ENCODE measurements at places on chromosomes 7 and 10. TPM values are rescaled to one million over a fixed set of nuclear protein-coding genes. Genes with fewer than 3 reads are reported as not detected.

KIF11 gene
- total RNA-seq, result 5.7 TPM

GRCh38 chr7:151104411-151105235, 18.3 kb downstream of the AGAP3 start:
- no peak for DNase-seq

DNA sequence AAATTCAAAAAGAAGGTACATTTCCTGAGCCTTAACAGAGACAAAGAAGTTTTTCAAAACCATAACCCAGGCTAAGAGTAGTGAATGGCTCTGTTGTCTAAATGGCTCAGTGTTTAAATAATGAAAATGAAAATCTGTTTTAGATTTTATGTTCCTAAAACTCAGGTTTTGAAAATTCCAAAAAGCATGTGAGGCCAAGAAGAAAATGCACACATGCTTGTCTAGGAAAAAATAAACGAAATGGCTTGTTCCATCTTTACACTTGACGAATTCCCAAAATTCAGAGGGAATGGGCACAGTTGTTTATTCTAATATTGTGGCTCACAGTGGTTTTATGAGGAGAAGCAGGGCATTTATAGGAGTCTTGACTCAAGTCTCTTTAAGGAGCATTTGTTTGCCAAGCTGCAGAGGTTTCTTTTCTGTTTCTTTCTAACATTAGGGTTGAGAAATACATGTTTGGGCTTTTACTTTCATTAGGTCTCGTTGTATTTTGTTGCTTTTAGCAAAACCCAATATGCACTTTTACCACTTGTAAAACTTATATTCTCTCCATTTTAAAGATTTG, 527.6 kb upstream of the ANKRD30A start:
- DNase-seq, result no peak

DNA sequence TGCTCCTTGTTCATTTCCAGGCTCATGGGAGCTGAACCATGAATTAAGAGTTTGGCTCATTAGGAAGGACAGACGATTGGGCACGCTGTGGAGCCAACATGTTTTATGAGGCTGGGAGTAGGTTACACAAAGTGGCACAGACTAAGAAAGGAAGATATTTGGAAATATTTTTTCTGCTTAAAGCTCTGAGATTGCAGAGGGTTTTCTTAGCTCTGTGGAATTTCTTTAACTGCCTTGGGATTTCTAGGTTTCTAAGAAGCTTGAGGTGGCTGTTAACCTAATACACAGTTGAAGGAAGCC, 344.6 kb downstream of the RNLS start:
- DNase-seq, result no peak

DNA sequence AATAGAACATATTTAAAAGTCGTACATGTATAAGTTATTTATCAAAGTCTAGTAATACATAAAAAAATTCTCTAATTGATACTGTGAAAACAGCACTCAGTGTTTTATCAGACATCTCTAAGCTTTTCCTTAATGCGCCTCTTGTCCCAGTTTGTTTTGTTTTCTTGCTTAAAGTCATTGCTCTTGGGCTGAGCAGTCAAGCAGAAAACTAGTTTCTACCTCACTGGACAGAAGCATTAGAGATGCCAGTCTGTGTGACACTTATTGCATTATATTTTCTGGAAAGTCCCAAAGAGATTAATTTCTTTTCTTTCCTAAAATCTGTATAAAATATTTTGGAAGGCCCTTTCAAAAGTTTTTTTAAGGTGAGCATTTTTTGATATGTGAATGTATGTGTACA, 236.2 kb downstream of the PCLO start:
- no peak for DNase-seq

ARHGEF35 gene
- 9.0 TPM for total RNA-seq

NFKB2 gene
- 83.6 TPM for total RNA-seq

- no peak for DNase-seq
These were observed 122.6 kb downstream of the FAM107B start for GRCh38 chr10:14652067-14652466.

GRCh38 chr7:47318395-47319182, 263.3 kb downstream of the TNS3 start:
- no peak for DNase-seq

DNA sequence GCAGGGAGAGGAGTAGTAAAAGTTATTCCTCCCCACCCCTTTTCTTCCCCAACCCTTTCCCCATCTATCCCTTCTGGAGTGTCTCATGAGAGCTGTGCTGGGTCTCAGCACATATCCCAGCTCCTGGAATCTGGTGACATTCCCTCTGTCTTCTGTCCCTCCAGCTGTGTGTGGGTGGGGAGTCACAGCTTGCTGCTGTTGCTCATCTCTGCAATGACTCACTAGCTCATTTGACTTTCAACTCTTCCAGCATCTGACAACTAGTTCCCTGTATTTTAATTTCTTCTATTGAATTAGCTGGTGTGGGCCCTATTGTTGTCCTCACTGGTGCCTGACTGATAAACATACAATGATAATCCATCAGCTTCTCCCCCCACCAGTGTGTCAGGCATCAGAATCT, 198.9 kb upstream of the AUTS2 start:
- peak; percentile 18 for DNase-seq

- no peak for DNase-seq
These were observed 26.9 kb downstream of the CRHR2 start for GRCh38 chr7:30655096-30655970.

DNA sequence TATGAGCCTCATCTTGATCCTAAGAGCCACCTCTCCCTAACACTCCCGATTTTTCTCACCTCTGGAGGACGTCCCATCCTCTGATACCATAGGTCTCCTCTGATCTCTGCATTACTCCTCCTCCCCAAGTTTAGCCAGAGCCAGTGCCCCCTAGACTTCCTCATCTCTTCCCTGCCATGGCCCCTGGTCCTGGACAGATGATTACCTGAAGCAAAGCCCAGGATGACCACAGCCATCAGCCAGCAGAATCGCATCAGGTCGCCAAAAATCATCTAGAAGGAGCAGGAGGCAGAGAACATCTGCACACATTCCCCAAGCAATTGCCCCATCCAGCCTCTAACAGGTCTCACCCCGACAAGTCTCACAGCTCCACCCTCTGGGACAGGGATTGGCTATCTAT, 11.7 kb downstream of the TRPV6 start:
- no peak for DNase-seq

CUZD1 gene
- 1.4 TPM for total RNA-seq

GRCh38 chr7:118845791-118846190, 621.3 kb downstream of the ANKRD7 start:
- DNase-seq, result no peak

All from kidney epithelial cell (primary cell).